ENCODE measurements at places on chromosomes 16 and 17.

DNA sequence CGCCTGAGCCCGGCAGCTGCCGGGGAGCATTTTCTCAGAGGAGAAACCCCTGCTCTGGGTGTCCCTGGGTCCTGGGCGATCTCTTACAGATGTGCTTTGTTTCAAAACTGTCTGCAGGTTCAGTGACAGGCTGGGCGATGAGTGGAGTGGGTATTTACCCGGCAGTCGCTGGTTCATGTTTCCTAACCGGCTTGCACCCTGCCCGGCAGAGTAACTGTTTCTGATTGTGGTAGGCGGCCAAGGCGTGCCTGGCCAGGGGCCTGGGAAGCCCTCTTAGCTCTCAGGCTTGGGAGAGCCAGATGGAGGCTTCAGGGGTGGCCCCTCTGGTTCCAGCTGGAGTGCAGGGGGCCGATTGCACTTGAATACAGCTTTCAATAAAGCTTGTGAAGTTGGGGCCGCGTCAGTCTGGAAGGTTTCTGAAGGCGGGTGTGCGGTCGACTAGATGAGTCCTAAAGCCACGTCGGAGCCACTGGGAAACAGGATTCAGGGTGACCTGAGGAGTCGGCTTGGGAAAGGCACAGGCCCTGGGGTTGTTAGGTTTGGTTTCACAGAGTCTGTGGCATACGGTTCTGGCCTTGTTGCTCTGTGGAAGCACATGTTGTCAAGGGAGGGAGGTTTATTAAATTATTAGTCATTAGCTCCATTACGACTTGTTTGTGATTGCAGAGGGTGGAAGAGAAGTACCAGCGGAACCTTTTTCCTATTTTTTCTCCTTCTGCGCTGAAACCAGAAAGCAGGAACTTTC, 1.4 kb downstream of the BAIAP2 start:
- no peak for DNase-seq

- DNase-seq = no peak
These were observed 37.0 kb upstream of the ARHGAP17 start for GRCh38 chr16:25052151-25052511.

- peak; percentile 39 for DNase-seq
These were observed 443 bp downstream of the CSNK2A2 start for GRCh38 chr16:58197314-58198012.

DNA sequence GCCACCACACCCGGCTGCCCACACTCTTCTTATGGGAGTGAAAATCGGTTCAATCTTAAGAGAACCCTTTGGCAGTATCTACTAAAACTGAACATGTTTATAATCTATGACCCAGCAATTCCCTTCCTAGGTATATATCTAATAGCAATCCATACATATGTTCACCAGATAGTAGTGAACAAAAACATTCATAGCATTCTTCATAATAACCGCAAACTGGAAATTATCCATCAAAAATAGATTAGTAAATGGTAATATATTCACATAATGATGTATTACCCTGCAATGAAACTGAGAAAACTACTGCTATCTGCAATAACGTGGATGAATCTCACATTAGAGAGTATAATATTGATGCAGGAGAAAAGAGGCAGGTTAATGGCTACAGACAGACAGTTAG, 23.1 kb downstream of the COPRS start:
- no peak for DNase-seq

- no peak for DNase-seq
These were observed 47.7 kb downstream of the CMIP start for GRCh38 chr16:81492311-81492761.

DNA sequence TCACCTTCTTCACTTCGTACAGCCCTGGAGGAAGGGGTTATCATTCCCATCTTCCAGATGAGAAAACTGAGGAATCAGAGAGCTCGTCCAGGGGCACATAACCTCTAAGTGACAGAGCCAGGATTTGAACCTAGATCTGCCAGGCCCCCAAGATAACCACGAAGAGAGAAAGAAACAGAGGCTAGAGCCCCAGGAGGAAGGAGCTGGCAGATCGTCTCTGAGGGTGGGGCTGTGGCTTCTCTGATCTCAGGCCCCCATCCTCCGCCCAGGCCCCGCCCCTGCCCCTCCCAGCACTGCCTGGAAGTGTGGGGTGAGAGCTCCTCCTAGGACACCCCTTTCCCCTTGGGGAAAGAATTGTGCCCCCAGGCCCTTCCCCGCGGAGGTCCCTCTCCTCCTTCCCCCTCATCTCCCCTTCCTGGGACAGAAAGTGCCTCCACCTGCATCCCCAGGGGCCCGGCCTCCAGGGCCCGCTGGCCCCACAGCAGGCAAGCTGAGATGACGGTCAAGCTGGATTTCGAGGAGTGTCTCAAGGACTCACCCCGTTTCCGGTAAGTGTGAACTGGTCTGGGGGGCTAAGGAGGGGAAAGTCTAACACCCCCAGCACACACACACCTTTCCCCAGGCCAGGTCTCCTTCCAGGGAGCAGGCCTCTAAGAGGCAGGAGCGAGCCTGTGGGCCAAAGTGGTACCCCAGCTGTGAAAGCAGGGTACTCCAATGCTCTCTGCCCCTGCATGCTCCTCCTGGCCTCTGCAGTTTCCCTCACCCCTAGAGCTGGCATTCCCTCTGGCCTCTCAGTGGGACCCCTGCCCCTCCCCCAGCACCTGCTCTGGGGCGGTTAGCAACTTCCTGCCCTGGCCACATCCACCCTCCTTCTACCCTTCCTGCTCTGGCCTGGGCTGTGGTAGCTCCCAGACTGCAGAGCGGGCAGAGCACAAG, at the start of gene ACAP1:
TSS of gene ACAP1 (plus strand) at position 290 of the 936 bp plus-strand sequence. CDS start at position 496, 206 bp downstream.
- DNase-seq = peak; percentile 83

GRCh38 chr17:43879723-43880419, 27.5 kb downstream of the MPP2 start:
- DNase-seq = no peak

GRCh38 chr16:89988951-89989350, 30.3 kb downstream of the DBNDD1 start:
- DNase-seq = no peak

DNA sequence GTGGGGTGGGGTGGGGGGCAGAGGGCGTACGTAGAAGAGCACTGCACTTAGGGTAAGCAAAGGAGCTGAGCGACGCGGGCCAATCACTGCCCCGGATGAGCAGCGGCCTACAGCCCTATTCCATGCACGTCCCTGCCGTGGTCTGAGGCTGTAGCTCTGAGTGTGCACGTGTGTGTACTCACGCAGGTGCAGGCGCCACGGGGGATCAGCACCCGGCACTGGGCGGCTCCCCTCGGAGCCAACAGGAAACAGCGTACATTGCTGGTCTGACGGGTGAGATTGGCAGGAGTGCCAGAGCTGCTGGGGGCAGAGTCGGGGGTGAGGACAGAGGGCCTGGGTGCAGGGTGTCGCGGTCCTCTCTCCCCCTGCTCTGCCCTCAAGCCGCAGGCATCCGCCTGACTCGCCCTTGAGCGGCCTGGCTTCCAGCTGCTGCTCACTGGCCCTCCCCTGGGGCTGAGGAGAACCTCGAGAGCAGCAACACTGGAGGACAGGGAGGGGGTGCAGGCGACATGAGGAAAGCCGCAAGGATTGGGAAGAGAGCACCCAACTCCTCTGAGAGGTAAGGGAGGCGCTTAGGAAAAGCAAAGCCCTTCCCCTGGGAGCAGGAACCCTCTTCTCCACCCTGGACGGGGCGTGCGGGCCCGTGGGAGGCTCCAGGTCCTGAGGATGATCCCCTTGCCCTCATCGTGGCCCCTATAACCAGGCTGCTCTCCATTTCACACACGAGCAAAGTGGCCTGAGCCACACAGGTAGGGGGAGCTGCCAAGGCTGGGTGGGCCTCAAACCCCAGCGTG, 57.8 kb downstream of the ENGASE start:
- peak; percentile 15 for DNase-seq

DNA sequence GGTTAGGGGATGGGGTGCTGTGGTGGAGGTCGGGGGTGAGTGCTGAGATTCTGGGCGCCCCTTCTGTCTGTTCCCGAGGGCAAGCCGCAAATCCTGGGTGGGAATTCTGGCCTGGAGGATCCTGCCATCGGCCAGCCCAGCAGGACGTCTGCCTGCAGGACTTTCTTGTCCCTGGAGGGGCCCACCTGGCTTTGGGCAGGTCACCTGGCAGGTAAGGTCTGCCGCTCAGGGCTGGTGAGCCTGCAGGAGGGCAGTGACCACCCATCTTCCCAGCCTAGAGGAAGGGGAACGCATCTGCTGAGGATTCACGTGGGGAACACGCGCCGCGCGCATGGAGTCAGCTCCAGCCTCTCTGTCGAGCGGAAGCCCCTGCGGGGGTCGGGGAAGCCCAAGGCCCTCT, 5.4 kb downstream of the RNF222 start:
- DNase-seq = no peak

GRCh38 chr17:28926786-28927185, 23.9 kb upstream of the DHRS13 start:
- peak; percentile 21 for DNase-seq

DNA sequence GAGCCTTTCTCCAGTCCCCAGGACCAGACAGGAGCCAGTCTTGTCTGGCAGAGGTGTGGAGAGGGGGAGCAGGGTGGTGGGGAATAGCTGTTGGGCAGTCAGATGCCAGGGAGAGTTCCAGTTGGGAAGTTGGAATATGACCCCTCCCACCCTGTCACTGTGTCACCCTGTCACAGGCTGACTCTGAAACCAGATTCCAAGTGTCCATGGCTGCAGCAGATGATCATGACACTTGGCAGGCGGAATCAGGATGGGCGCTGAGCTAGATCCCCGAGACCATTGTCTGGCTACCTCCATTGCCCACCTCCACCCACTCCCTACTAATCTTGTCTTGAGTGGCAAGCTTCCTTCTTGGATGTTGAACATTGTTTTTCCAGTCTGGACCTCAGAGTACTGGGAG, 9.2 kb upstream of the NFATC3 start:
- DNase-seq = no peak

GRCh38 chr17:65809366-65809765, 247.9 kb upstream of the AXIN2 start:
- no peak for DNase-seq

DNA sequence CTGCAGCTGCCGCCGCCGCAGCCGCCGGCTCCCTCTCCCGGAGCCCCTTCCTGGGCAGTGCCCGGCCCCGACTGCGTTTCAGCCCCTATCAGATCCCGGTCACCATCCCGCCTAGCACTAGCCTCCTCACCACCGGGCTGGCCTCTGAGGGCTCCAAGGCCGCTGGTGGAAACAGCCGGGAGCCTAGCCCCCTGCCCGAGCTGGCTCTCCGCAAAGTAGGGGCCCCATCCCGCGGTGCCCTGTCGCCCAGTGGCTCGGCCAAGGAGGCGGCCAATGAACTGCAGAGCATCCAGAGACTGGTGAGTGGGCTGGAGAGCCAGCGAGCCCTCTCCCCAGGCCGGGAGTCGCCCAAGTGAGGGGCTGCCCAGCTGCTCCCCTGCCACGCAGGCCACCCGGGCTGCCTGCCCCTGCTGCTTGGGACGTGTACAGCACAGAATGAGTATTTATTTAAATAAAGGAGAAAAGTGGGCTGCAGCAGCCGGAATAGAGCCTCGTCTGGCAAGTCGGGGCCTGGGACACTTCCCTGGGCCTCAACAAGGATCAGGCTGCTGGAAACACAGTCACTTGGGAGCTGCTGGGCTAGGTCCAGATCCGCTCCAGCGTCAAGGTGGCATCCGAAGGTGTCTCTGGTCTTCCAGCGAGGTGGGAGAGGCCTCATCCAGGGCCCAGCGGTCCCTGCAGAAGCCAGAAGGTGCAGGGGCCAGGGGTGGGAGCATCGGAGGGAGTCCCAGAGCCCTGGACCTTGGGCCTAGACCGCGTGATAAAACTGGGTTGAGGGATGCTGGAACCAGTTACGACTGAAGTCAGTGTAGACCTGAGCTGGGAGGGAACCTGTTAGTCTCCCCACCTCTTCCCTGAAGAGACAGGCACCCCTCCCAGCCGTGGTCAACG, 8.8 kb downstream of the TBX2 start:
- DNase-seq = no peak

All from NB4 (cell line).